NCI-H1694 (cell line): ENCODE measurements at places on chromosomes 5 and 9.

DNA sequence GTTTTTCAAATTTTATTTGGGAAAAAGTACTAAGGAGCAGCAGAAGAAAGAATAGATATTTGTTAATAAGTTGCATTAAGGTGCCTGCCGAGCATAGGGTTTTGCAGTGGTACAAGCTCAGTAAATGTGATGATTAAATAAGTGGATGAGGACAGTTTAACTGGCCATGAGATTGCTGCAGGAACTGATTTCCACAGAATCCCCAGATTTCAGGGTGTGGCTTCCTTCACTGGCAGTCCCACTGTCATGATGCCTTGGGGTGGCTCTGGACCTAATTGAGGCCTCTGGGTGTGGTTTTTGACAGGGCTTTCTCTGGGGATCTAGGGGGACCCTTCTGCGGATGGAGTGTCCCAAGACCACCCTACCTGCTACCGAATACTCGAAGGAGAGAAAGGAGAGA, 1.4 kb downstream of the PHF24 start:
- no peak for DNase-seq

- DNase-seq: no peak
Measured at GRCh38 chr9:137136881-137137607, 1.9 kb upstream of the GRIN1 start.

DNA sequence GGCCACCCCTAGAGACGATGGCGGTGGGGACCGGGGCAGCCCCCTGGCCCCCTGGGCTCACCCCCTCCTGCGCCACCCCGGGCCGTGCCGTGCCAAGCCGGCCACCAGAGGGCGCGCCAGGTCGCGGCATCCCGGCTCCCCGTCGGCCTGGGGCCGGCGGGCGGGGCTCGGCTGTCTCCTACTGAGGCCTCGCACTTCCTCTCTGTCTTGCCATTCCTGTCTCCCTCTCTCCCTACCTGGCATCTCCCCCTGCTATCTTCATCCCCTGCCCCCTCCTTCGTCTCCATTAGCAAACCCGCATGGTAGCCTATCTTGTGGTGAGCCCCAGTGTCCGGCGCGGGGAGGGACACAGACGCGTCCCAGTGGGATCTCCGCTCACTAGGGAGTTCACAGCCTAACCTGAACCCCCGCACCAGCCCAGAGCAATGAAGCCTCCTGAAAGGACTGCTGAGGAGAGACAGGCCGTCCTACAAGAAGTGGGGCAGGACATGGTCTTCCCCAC, 29.8 kb upstream of the FABP6 start:
- DNase-seq: no peak

- no peak for DNase-seq
Measured at GRCh38 chr5:133232011-133232410, 180.2 kb downstream of the HSPA4 start.

GRCh38 chr5:128224336-128224735, 140.8 kb downstream of the SLC12A2 start:
- no peak for DNase-seq

- DNase-seq: no peak
Measured at GRCh38 chr5:83353231-83353630, 118.3 kb upstream of the VCAN start.

DNA sequence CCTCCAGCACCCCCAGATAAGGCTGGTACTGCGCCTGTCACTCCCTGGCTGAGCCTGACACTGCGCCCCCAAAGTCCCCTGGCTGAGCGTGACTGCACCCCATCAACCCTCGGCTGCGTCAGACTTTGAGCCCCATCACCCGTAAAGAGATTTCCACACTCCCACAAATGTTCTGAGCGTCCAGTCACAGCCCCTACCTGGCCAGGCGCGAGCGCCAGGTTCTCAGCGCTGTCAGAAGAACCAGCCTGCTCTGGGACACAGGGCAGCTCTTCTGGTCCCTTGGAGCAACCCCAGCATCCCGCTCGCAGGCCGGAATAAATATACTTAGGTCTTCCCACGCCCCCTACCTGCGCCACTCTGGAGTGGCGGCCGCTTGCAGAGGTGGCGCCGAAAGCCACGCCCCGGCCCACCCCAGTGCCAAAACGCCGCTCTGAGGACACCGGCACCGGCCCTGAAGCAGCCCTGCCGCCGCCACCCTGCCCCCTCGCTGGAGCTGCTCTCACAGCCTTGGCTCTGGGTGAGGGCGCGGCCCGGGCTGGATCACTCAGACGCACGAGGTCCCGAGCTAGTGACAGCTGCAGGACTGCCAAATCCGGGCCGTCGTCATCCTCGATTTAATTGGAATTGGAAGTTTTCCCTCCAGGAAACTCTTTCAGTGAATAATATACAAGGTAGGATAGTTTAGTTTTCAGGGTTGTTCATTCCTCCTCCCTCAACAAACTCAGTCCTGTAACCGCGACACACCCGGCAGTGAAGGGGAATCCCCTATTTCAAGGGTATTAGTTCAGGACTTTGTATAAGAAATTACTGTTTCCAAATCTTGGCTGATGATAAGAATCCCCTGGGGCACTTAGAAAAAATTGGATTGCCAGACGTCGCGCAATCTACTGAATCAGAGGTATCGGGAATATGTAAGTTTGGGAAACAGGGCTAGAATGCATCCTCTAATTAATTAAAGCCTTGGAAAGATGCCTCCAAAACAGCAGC, 1.2 kb upstream of the CEMIP2 start:
- peak; percentile 23 for DNase-seq

GRCh38 chr9:76227156-76227555, 167.1 kb downstream of the RFK start:
- no peak for DNase-seq

DNA sequence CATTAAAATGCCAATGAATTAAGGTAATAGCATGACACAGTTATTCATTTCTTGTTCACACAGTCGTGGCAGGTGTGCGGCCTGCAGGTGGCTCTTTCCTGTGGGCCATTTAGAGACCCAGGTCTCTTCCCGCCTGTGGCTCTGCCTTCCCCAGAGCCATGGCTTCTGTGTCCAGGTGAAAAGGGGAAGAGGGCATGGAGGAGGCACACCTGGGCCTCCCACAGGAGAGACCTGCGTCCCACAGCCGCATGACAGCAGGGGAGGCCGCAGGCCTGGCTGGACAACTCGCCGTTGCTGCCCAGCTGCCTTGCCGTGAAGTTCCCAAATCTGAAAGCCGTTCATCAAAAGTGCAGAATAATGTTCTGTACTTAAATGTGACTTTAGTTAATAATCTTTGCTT, 14.4 kb upstream of the PLEKHG4B start:
- DNase-seq: no peak

DNA sequence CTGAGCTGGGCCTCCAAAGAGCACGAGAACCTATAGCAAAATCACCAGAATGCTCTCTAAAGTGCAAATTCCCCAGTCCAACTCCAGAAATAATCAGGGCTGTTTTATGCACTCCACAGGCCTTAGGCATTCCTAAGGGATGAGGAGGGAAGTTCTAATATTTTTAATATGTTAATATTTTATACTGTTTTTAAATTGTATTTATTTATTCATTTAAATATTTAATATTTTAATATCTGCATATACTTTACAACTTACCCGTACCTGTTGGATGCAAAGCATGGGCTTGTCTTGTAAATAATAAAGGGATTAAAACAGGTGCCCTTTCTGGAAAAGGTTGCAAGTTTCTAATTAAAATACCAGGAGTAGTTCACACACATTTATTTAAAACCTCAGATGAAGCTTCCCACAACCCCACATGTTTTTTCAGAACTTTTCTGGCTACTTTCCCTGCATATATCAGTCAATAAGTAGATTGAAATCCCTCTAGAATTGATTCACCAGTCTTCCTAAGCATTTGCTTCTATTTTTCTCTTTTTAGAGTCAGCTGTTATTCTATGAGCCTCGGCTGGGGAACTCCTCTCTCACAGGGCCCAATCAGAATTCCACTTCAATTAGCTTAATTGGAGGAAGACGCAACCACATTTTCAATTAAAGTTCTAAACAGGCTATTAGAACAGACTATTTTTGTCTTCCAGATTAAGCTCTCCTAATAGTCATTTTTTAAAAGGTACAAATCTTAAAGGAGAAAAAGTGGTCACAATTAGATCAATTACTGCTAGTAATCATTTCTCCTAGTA, 140.8 kb downstream of the CDH6 start:
- no peak for DNase-seq

DNA sequence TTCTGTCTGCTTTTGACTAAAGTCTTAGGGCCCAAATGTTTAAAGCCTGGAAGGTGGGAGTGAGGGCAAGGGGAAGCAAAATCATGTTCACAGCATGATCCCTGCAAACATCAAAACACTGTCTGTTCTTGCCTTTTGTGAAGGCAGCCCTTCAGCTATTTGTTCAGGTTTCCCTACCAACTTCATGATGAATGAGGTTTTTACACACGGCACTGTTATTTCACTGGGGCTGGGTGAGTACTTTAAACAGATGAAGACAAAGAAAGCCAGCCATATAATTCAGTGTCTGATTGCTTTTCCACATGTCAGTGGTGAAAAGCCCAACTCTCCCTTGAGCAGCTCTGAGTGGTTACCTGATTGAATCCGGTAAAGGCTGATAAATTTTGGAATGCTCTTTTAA, 224.7 kb upstream of the GRAMD2B start:
- DNase-seq: no peak

DNA sequence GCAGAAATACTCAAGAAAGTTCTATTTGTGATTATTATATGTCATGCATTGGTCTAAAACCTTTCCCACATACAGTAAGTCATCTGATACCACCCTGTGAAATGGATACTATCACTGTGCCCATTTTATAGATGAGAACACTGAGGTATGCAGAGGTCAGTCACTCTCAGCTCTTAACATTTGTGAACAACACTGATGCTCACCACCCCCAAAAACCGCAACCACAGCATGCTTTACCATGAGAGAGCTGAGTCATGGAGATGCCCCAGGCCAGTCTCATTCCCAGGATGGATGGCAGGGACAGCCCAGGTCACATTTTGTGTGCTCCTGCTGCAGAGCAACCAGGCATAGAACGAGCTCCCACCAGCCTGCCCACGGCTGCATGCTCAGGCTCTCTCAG, 53.5 kb upstream of the IRX1 start:
- no peak for DNase-seq

GRCh38 chr5:55711507-55712022, 559 bp downstream of the SLC38A9 start:
- no peak for DNase-seq

DNA sequence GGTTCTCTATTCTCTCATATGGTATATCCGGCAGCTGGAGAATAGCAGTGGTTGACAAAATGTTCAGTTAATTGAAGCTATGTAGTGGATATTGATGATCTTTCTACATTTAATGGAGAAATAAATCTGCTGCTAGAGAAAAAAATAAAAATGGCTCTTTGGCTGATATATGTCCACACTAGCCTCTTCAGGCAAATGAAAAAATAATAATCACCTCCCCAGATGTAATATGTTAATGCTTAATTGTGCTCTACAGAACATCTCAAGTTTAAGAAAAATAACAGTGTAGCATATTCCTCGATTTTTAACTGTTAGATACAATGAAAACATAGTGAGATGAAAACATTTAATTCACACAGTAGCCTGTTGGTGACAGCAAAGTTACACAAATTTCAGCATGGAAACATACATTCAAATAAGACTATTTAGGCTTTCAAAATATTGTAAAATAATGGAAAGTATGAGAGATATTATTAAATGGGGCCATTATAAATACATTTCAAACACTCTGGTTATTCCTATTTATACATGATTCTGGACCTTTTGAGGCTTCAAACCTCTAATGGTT, 543.0 kb downstream of the MAT2B start:
- DNase-seq: no peak

DNA sequence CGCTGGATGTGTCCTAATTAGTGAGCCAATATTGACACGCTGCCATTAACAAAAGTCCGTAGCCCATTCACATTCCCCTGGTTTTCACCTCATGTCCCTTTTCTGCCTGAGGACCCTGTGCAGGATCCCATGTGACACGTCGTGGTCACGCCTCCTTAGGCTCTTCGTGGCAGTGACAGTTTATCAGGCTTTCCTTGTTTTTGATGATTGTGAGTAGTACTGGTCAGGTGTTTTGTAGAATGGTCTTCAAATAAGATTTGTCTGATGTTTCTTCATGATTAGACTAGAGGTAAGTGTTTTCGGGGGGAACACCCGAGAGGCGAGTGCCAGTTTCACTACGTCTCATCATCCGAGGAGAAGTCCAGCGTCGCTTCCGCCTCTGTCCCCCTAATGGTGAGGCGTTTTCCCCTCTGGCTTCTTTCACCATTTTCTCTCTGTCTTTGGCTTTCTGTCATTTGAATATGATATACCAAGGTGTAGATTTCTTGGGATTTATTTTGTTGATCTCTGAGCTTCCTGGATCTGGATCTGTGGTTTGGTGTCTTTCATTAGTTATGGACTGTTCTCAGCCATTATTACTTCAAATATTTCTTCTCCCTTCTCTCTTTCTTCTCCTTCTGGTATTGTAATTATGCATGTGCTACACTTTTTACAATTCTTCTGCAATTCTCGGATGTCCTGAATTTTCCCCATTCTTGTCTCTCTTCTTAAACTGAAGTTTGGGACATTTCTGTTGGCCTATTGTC, 57.3 kb downstream of the TRIP13 start:
- DNase-seq: no peak

- DNase-seq: no peak
Measured at GRCh38 chr9:130487500-130487899, 42.7 kb downstream of the ASS1 start.

- DNase-seq: peak; percentile 21
Measured at GRCh38 chr9:1051584-1052275, 1.6 kb downstream of the DMRT2 start.

DNA sequence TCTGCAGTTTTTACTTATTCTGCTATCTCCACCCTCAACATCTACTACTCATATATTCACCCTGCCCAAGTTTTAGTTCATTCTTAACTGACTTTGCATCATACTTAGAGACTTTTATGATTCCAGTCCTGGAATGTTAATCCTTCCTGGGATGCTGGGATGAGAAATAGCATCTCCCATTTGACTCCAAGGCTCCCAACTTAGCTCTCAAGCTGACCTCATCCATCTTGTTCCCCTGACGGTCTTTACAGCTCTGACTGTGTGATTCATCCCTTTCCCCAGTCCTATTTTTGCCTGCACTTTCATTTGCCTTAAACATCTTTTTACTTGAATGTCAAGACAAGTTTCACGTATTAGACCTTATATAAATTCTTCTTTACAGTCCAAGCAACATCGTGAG, 297.8 kb downstream of the EPB41L4A start:
- no peak for DNase-seq

DNA sequence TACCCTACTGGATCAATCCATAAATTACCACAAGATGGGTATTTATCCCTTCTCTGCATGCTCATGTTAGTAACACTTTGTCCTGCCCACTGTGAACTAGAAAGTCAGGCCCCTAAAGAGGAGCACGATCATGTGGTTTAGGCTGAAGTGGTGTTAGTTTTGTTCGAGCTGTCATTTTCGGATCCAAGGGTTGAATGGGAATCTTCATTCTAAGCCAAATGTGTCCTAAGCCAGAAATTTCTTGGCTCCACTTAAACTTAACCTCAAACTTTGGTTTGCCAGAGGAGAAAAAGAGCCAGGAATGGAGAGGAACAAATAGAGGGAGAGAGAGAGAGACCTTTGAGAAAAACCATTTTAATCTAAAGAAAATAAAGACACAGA, 837.7 kb upstream of the ZNF608 start:
- no peak for DNase-seq

- DNase-seq: peak; percentile 2
Measured at GRCh38 chr5:148687427-148687826, 33.1 kb upstream of the HTR4 start.
